SHP77 (cell line): ENCODE measurements at places on chromosomes 6 and 20.
A peak's percentile ranks its signal among the peaks of the same experiment; 100 is the strongest.

- DNase-seq = no peak
Observed at GRCh38 chr6:19362396-19362795, 474.8 kb upstream of the ID4 start.

- no peak for DNase-seq
Observed at GRCh38 chr20:37726971-37727956, 33.4 kb downstream of the CTNNBL1 start.

- DNase-seq = no peak
Observed at GRCh38 chr6:80254716-80255115, 148.2 kb downstream of the BCKDHB start.

- peak; percentile 28 for DNase-seq
Observed at GRCh38 chr6:116969211-116969863, 92.3 kb downstream of the RFX6 start.

- DNase-seq = no peak
Observed at GRCh38 chr6:123875784-123876183, 72.1 kb downstream of the NKAIN2 start.

- no peak for DNase-seq
Observed at GRCh38 chr6:130969791-130970491, 93.1 kb downstream of the EPB41L2 start.

- no peak for DNase-seq
Observed at GRCh38 chr6:121627761-121628160, 192.3 kb downstream of the GJA1 start.

DNA sequence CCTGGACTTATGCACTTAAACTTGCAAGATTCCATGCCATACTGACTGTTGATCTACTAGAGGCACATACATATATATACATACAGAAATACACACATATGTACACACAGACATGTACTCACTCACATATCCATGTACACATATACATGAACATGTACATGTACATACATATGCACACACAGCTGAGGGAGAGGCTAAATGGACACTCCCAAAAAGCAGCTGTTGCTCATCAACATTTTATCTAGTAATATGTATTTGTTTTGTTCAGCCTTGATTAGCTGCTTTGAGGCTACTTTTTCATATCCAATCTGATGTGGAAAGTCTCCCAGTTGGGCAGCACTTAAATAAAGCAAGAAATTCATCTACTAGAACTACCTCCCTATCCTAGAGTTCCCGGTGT is 33.7 kb upstream of the FBXL4 start:
- no peak for DNase-seq

GRCh38 chr6:36130667-36131510 is 576 bp downstream of the MAPK13 start:
- peak; percentile 48 for DNase-seq

DNA sequence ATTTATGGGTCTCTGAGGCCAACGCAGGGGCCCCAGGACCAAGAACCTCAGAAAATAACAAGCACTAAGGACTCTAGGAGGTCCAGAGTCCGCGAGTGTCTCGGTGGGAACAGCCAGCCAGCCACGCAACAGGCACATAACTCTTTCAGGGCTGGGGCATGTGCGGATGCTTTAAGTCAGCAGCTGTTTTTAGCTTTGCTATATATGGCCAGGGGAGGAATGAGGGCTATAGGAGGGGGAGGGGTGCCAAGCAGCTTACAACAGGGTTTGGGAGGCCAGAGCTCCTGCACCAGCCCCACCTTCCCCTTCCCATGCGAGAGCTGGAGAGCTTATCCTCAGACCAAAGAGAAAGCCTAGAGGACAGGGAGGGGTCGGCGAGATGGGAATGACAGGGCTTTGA is 6.2 kb downstream of the JPH2 start:
- DNase-seq = peak; percentile 6

DNA sequence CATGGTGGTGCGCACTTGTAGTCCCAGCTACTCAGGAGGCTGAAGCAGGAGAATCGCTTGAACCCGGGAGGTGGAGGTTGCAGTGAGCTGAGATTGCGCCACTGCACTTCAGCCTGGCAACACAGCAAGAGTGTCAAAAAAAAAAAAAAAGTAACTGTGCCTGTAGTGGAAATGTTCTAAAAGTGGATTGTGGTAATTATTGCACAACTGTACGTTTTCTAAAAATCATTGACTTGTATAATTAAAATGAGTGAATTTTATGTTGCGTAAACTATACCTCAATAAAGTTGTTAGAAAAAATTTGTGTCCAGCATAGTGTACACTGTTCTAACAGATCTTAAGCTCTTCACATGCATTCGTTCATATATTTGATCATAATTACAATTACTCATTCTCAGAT is 5.5 kb downstream of the SEC23B start:
- DNase-seq = no peak

DNA sequence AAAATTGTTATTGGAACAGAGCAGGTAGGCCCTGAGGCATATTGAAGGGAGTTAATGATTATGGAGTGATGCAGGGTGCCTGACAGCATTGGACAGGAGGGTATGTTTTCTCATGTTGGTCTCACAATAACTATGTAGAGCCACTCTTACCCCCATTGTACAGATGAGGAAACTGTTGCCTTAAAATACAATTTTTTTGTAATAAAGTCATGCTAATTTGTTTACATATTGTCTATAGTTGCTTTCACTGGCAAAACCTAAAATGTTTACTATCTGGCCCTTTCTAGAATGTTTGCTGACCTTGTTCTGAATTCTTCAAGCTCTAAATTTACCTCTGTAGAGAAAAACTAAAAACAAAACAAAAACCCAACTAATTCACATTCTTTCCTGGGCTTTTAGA is 5.7 kb downstream of the ACOT8 start:
- DNase-seq = no peak

DNA sequence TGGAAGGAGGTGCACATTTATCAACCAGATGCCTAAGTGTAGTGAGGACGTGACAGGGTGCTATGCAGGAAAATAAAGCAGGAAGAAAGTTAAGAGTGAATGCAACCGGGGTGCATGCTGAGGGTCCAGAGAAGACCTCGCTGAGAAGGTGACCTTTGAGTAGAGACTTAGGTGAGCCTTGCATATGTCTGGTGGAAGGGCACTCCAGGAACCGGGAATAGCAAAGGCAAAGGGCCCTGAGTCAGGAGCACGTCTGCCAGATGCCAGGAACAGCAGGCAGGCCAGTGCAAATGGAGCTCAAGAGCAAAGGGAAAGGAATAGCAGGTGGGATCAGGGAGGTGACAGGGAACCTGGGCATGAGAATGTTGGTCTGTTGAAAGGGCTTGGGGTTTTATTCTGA is 445.5 kb downstream of the PREX1 start:
- no peak for DNase-seq

DNA sequence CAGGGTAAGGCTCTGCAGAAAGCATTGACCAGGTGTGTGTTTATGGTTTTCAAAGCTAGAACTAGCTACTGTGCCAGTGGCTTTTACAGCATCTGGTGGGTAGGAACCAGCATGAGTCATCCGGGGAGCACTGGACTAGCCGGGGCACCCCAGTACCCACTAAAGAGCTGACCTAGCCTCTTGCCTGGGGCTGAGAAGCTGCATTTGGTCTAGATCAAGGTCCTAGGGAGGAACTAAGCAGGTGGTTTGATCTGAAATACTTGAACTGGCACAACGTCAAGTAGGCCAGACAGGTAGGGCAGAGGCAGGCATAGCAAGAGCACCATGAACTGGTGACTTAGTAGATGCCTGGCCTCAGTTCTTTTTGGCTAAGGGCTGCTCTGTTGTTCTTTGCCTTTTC is 109.8 kb upstream of the PTPRK start:
- no peak for DNase-seq
